ENCODE measurements at places on chromosomes 6 and 20.

- no peak for DNase-seq
Observed at GRCh38 chr6:44906761-44907160, 421.4 kb upstream of the RUNX2 start.

DNA sequence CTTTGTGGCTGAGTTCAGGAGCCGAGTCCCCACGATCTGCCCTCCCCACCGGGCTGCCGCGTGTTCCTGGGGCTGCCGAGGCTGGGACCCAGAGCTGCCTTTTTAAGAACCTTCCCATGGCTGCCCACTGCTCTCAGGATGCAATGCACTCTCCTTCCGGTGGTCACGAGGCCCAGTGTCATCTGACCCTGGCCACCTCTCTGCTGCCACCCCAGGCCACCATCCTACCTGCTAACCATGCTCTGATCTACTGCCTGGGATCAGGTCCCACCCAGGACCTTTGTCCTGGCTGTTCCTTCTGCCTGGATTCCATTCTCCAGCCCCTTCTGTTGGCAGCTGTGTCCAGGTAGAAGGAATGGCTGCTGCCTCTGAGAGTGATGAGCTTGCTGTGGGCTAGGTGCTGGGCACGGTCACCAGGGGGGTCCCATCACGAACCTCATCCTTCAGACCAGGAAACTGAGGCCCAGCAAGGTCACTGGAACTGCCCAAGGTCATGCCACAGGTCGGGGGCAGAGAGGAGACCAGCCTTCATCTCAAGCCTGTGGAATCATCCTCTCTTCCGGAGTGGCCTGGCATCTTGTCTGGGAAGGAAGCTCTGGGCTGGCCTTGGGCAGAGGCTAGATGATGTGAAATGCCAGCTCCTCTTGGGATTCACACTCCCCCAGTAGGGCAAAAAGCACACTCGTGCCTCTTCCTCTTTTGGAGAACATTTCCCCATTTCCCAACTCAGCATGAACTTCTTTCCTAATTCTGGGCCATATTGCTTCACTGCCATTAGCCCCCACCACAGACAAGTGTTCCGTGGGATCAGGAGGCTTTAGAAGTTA, 20.5 kb downstream of the PCK1 start:
- DNase-seq = no peak

DNA sequence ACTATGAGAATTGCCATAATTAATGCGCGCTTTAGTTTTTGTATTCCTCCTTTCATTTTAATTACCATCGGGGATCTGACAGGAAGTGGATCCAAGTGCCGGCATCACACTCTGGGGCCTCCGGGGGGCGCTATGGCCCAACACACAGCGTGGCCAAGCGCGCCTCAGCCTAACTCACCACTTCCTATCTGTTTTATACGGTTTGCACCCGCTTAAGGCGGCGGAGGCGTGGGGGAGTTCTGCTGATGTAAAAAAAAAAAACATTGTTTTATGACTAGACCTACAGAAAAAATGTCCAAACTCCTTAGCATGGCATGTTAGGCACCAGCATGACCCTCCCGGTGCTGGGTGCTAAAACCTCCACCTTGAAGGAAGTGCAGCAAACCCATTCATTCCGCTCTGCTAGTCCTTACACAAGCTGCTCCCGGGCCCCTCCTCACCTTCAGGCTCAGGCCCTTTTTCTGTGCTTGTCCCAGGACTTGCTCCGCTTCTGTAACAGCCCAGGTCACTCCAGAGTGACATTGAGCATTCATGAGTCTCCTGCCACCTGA, 4.5 kb upstream of the EBF4 start:
- peak; percentile 87 for DNase-seq

GRCh38 chr20:10806539-10806938, 132.7 kb upstream of the JAG1 start:
- no peak for DNase-seq

DNA sequence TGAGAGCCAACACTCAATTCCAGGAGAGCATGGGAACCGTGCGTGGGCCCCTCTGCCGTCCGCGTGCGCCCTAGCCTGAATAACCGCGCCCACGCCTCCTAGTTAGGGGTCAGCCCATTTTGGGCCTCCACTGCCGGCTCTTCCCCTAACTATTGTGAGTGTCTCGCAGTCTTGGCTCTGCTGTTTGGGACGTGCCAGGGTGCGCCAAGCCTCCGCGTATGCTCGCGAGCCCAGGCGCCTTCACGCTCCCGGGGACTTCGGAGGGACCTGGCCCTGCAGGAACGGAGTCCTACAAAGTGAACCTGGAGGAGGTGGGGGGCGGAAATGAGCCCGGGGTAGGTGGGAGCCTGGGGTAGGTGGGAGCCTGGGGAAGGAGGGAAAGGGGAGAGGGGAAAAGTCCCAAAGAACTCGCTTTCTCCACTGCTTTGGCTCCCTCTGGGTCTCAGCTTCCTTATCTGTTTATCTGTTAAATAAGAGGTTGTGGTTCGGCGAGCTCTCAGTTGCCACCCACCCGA, 873 bp upstream of the GCM2 start:
- no peak for DNase-seq

GRCh38 chr6:28807682-28808280, 116.0 kb downstream of the TRIM27 start:
- no peak for DNase-seq

- DNase-seq = no peak
Observed at GRCh38 chr6:53805725-53806124, 10.9 kb downstream of the LRRC1 start.

DNA sequence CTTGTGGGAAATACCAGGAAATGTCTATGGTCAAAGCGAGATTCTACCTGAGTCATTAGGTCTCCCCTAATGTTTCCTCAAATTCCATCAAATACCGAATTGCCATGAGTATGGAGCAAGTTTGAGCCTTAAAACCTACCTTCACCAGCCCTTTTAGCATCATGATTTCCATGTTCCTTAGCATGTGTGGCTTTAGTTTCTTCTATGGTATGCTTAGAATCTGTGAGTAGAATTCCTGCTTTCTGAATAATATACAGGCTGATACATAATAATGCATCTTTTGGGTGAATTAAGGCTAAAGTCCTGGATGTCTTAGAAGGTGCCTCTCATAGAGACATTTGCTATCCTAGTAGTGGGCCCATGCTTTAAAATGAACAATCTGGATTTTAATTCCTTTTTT, 32.0 kb downstream of the TSPYL4 start:
- DNase-seq = no peak

DNA sequence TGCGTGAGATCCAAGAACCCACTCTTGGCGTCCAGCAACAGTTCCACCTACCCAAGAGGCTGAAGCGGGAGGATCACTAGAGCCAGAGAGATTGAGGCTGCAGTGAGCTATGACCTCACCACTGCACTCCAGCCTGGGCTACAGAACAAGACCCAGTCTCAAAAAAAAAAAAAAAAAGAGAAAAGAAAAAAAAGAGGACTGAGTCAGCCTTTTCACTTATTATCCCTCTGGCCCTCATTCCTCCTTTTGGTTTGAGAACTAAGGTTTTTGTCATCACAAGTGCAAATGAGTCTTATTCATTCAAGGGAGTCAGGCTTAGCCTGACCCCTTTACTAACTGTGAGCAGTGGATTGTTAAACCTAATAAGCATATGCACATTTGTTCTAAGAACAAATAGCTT, 37.9 kb upstream of the JARID2 start:
- DNase-seq = no peak

- no peak for DNase-seq
Observed at GRCh38 chr6:165090242-165090641, 219.2 kb downstream of the C6orf118 start.

DNA sequence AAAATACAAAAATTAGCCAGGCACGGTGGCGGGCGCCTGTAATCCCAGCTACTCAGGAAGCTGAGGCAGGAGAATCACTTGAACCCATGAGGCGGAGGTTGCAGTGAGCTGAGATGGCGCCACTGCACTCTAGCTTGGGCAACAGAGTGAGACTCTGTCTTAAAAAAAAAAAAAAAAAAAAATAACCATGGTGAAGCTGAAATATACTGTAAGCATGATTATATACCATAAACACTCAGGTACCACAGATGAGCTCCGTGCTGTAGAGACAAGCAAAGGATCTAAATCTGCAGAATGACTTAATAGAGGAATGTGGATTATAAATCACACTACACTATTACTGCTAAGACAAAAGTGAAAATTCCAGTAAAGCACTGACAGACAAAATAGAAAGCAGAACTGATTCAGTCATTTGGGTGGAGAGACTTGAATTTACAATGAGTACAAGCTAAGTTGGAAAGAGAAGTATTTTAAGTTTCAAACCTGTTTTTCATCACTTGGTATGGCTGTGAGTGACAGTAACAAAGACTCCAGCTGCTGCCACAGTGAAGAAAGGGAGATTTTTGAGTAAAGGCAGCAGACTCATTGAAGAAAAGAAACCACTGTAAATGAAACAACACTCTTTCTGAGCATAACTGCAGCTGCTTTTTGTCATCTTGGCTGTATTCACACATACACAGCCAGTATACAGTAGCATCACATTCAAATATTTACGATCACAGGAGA, 322.1 kb downstream of the RNGTT start:
- DNase-seq = no peak

Measured in stimulated activated effector memory CD8-positive, alpha-beta T cell treated with anti-CD3 and anti-CD28 coated beads, Interleukin-12 subunit alpha, Interleukin-12 subunit beta, amount 100 ng/mL, for 72 hours (primary cell).